ENCODE measurements at places on chromosomes 3 and 15.

DNA sequence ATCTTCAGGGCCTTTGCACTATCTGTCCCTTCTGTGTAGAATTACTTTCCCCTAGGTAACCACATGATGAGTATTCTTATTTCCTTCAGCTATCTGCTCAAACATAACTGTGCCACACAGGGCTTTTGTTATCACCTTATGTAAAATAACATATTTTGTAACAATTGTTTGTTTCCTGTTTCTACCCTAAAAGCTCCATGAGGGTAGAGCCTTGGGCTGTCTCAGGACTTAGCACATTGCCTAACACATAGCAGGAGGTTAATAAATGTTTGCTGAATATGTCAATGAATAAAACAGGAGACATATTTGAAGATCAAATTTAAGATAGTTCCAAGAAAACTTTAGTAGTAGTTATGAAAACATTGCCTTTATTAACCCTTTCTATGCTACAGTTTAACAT lies 14.7 kb downstream of the VGLL3 start:
- no peak for ATAC-seq

DNA sequence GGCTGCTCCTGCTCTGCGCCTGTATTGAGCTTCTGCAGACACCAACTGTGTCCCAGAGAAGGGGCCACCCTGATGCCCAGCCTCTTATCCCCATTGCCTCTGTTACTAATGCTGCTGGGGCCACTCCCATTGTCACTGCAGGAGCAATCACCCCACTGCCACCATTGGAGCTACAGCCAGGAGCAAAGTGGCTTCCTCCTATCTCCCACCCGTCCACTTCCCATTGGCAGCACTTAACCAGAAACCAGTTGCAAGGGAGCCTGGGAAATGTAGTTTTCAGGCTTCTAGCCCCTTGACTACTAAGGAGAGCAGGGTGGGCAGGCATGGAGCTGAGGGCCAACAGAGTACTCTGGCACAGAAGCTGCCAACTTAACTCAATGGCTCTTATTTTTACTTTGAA lies 55.9 kb upstream of the KLF13 start:
- no peak for ATAC-seq

DNA sequence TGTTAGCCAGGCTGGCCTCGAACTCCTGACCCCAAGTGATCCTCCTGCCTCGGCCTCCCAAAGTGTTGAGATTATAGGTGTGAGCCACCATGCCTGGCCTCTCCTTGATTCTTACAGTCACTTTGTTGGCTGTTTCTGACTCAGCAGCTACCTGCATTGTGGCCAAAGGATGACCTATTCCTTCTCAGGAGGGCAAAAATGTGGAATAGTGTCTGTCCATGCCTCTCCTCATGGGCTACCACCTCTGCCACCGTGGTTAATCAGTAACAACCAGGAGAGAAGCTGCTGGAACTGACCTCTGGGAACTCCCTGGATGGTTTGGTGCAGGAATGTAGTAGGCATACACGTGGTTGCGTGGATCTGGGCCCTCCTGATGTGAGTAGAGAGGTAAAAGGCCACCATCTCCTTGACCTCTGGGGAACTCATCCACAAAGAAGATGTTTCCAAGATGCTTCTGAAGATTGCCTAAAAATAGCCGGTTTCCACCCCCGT lies 63.3 kb downstream of the FLNB start:
- ATAC-seq = no peak

DNA sequence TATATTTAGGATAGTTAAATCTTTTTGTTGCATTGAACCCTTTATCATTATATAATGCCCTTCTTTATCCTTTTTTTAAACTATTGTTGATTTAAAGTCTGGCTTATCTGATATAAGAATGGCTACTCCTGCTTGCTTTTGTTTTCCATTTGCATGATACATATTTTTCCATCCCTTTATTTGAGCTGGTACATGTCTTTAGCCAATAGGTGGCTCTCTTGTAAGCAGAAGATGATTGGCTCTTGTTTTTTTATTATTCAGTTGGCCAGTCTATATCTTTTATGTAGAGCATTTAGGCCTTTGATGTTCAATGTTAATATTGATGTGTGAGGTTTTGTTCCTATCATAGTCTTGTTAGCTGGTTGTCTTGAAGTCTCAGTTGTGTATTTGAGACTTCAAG lies 99.5 kb upstream of the MCTP2 start:
- ATAC-seq = no peak

DNA sequence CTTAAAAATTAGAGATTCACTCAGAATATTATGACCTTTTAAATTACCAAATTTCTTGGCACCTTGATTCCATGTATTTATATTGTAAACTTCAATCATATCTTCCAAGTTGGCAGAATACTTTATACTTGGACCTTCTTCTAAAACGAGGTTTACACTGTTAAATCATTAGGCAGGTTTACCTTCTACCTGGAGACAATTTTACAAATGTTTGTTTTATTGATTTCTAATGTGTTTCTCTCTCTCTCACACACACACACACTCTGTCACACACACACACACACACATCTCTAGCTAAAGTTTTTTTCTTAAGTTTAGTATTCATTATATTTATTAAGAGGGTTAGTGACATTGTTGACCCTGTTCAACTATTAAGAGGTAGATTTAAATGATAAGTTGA lies 1155.6 kb downstream of the NSUN3 start:
- ATAC-seq = no peak

DNA sequence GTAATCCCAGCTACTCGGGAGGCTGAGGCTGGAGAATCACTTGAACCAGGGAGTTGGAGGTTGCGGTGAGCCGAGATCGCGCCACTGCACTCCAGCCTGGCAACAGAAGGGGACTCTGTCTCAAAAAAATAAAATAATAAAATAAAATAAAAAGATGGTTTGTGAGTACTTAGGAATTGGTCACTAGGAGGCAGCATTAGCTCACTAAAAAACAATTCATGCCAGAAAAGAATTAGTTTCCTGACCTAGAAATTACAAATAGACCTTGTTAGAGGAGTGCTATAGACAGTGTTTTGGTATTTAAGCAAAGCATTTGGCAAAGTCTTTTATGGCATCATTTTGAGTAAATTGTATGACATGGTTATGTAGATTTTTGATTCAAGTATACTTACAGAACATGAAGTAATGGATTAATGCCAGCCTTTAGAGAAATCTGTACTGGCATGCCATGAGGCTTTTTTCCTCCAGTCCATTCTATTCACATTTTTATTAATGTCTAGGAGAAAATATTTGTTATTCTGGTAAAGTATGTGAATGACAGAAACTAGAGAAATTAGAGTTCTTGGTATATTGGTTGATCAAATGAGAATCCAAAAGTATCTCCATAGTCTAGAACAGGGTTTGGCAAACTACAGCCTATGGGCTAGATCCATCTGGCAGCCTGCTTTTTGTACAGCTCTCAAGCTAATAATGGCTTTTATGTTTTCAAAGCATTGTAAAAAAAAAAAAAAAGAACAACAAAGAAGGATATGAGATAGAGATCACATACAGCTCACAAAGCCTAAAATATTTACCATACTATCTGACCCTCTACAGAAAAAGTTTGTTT lies 81.6 kb downstream of the LRRC49 start:
- ATAC-seq = no peak

GRCh38 chr3:192128922-192129321 lies 598.4 kb downstream of the FGF12 start:
- ATAC-seq = no peak

- ATAC-seq = no peak
These were observed 77.6 kb upstream of the PROK2 start for GRCh38 chr3:71862371-71863140.

DNA sequence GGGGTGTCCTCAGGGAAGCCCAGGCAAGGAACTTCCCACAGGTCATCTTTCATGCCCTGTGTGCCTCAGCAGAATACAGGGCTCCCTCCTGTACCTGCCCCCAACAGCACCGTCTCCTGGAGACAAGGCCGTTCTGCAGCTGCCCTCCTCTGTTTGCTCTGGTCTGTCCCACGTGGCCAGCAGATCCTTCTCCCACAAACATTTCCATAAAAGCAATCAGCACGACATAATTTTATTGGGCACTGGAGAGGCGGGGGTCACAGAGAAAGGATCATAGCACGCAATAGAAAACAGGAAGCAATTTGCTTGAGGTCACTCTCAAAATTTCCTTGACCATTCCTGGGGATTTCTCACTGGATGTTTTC lies 29.4 kb downstream of the STARD5 start:
- ATAC-seq = no peak

- ATAC-seq = no peak
These were observed 21.4 kb downstream of the CACNA2D2 start for GRCh38 chr3:50481992-50482391.

DNA sequence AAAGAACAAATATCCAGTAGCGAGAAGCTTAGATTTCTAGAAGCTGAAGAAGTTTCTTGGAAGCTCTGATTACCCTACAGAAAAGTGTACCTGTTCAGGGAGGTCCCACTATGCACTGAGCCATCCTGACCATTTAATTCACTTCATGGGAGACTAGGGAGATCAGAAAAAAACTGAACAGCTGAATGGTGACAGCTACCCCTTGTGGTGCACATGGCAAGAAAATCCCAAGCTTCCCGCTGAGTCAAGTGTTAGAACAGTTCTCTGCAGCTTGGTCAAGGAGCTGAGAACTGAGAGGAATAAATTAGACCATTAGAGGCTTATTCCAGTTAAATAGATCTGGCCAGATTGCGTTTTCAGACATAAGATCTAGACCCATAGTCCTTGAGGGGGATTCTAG lies 197.2 kb upstream of the VEPH1 start:
- no peak for ATAC-seq

DNA sequence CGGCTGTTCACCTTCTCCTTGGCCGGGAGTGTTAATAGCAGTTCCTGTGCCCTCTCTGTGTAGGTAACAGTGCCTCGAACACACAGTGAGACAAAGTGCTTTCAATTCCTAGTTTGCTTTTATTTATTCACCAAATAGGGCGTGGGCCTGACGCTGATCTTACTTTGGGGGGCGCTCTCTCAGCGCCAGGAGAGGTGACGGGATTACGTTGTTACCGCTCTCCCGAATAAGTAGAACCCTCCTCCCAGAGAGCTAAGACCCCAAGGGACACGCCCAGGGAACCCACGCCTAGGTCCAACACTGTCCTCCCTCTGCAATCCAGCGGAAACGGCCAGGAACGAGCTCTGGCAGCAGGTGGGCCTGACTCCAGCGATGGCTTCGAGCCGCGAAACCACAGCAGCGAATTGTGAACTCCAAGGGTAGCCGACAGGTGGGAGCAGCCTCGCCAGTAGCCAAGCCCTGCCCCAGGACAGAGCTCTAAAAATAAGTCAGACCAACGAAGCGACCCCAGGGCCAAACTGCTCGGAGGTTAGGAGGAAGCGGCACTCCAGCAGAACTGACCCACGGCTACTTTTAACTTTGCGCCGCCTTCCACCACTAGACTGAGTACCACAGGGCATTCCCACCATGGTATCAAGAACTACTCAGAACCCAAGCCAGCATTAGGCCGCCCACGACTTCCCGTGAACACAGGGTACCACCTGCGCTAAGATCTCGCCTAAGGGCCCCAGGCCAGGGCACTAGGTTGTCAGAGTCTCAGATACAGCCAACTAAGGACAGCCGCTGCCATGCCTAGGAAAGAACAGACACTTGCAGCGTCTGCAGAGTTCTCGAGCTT lies 1.6 kb upstream of the SIN3A start:
- no peak for ATAC-seq

DNA sequence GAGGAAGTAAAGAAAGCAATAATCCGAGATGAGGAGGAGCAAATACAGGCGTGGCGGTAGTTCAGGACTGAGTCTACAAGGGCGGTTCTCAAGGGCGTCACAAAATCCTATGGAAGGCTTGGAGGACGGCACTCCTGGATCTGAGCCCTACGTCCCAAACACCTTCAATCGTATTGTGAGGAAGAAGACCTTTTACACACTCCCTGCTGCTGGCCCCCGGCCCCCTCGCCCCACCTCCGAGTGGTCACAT lies 747 bp downstream of the PLD1 start:
- peak; percentile 2 for ATAC-seq

DNA sequence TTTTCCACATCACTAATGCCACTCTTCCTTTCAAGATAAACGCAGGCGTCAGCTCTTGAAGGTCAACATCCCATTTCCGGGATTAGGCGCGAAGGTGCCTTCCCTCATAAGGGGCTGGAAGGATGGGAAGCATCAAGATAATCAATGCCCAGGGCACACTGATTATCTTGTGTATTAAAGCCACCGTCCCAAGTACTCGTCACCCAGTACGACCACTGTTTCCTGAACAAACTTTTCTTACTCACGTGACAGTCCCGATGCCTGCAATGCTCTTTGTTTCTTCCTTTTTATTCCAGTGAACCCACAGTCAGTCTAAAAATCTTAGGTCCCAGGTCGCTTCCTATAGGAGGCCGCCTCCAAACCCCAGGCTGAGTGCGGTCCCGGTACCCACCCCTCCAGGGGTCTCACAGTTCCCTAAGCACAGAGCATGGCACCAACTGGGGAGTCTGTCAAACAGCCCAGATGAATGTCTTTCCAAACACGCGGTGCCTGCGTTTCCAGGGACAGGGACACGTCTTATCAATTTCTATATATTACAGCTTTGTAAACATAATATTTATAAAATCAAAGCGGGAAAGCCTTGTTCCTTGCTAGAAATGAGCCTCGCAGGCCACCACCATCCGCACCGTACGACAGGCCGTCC lies 589 bp downstream of the ANAPC13 start:
- no peak for ATAC-seq

All from gastroesophageal sphincter (tissue), 4 donors.